ENCODE measurements at places on chromosomes 3 and 15.

- DNase-seq = no peak
These were observed 30.7 kb downstream of the PLA1A start for GRCh38 chr3:119628390-119628789.

- no peak for DNase-seq
These were observed 69.4 kb downstream of the EPHB3 start for GRCh38 chr3:184630861-184631471.

DNA sequence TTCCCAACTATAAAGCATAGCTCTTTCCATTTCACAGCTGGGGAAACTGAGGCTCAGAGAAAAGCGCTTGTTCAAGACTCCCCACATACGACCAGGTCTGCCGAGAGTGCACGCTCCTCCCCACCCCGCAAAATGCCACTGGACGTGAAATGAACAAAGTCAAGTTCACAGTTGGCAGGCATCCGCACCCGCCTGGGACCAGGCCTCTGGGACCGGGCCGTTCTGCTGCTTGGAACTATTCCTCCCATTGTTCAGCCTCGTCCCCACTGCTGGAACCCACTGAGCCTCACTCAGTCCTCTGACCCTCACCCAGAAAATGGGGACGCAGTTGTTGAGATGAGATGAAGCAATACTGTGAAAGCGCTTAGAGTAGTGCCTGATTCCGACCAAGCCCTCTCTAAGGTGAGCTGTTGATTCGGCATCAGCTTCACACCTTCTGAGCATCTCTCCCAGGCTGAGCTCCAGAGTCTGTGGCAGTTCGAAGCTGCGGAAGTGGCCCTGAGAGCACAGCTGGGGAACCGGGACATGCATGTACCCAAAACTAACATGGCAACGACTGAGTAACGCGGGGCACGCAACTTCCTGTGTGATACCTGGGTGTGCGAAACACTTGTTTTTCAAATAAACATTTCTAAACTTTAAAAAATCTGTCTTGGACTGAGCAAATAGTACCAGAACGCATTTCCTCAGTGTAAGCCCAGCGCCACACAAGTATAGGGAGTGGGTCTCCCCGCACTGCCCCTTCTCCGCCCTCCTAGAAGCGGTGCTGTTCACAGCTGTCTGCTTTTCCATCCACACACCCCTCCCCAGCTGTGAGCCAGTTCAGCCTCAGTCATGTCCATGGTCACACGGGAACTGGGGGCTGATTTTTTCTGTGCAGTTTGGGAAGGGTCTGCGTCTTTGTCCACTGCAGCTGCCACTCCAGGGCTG lies 93.4 kb downstream of the CHSY1 start:
- DNase-seq = no peak

GRCh38 chr3:13015286-13016082 lies 57.7 kb downstream of the IQSEC1 start:
- DNase-seq = no peak

GRCh38 chr3:42214565-42215283 lies 51.3 kb downstream of the CCK start:
- DNase-seq = no peak

- no peak for DNase-seq
These were observed 546 bp downstream of the TRIM59 start for GRCh38 chr3:160448845-160449635.

DNA sequence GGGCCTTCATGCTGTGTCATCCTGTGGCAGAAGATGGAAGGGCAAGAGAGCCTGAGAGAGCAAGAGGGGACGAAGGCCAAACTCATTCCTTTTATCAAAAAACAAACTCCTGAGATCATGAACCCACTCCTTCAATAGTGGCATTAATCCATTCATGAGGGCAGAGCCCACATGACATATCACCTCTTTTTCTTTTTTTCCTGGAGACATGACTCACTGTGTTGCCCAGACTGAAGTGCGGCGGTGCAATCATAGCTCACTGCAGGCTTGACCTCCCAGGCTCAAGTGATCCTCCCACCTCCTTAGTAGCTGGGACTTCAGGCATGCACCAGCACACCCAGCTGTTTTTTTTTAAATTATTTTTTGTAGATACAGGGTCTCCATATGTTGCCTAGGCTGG lies 92.0 kb upstream of the RNU6-1 start:
- DNase-seq = no peak

- no peak for DNase-seq
These were observed 7.8 kb upstream of the CTDSPL start for GRCh38 chr3:37853691-37854413.

DNA sequence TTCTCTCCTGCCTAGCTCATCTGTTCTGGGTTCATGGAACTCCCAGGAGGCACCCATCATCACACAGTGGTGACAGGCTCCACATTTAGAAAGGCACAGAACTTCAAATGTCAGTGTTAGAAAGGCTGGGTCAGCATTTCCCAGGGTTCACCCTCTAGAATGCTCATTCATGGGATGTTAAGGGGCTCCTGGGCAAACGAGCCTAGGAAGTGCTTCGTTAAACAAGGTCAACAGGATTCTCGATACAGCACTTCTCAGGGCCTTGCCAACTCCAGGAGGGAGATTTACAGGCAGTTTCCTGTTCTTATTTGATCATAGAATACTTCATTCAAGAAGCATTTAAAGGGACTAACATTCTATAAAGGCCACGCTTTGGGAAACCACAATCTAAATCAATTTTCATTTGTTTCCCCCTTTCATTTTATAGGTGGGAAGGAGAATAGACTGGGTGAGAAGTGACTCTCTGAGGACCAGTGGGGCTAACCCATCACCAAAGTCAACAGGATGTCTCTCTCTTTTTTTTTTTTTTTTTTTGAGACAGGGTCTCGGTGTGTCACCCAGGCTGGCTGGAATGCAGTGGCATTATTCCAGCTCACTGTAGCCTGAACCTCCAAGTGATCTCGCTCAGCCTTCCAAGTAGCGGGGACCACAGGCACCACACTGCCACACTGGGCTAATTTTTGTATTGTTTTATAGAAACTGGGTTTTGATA lies 14.3 kb downstream of the IGDCC4 start:
- no peak for DNase-seq

GRCh38 chr15:47412802-47413201 lies 304.5 kb upstream of the SEMA6D start:
- DNase-seq = no peak

GRCh38 chr15:31236184-31237042 lies 90.2 kb upstream of the KLF13 start:
- peak; percentile 66 for DNase-seq

GRCh38 chr15:68586274-68586961 lies 7.6 kb downstream of the CORO2B start:
- DNase-seq = no peak

DNA sequence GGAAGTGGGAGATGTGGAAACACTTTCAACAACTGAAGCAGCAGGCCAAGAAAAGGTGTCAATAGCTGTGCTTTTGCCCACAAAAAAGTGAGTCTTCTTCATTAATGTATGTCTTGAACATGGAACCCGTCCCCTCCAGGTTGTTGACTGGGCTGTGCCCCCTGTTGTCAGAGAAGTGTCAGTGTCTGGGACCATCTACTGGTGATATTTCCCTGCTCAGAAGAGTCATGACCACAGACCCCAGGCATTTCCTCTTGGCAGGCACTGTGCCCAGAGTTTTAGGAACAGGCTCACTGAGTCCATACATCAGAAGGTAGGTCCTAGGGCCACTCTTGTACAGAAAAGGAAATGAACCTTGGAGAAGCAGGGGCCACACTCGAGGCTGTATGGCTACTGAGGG lies 54.8 kb upstream of the LARS2 start:
- no peak for DNase-seq

DNA sequence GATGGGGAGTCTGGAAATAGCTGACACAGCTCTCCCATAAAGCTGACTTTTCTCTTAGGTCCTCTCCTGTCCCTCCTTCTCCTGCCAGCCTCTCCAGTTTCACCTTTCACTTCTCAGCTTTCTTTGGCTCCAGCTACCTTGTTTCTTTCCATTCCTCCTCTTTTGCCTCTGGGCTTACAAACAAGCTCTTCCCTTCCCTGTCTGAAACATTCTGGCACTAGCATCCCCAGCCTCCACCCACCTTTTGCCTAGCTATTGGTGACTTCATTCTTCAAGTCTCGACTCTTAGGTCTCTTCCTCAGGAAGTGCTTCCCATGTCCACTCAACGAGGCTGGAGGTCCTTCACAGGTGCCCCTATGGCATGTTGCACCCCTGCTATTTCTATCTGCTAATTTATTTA lies 20.5 kb upstream of the AVEN start:
- DNase-seq = no peak

GRCh38 chr3:965826-966225 lies 127.0 kb upstream of the CNTN6 start:
- no peak for DNase-seq

DNA sequence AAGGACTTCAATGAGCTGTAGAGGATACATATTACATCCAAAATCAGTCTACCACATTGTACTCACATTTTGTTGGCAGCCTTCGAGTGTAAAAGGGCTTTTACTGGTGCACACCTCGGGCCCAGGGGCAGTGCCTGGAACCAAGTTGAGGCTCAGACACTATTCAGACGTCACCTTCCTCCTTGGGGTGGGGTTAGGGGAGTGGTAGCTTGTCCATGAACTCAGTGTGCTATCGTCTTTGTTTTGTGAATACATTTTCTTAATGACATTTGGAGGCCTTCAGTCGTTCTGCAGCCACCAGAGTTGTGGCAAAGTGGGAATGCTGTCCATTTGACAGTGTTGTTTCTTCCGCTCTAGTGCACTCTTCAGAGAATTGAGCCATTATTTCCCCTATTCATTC lies 114.2 kb downstream of the PGPEP1L start:
- no peak for DNase-seq

DNA sequence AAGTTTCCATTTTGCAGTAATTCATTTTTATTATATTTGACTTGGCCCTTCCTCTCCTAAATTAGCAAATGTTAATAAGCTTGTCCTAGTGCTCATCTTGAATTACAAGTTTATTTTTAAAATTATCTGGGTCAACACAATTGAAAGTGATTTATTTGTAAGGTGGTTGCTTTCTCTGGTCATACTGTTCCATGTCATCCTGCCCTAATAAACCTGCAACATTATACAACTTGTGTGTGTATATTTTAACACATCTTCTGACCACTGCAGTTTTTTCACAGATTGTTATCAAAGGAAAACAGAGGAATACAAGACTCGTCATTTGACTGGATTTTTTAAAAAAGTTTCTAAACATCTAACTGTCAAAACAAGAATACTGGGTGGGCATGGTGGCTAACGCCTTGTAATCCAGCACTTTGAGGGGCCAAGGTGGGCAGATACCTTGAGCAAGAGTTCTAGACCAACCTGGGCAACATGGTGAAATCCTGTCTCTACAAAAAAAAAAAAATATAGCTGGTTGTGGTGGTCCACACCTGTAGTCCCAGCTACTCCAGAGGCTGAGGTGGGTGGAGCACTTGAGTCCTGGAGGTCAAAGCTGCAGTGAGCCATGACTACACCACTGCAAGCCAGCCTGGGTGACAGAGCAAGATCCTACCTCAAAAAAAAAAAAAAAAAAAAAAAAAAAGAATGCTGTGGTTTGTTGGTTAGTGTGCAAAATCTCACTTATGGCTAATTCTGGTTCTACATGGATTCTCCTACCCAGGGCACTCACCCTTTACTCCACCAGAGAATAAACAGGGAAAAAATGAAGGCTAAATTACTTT lies 5.0 kb upstream of the LRRFIP2 start:
- DNase-seq = no peak

DNA sequence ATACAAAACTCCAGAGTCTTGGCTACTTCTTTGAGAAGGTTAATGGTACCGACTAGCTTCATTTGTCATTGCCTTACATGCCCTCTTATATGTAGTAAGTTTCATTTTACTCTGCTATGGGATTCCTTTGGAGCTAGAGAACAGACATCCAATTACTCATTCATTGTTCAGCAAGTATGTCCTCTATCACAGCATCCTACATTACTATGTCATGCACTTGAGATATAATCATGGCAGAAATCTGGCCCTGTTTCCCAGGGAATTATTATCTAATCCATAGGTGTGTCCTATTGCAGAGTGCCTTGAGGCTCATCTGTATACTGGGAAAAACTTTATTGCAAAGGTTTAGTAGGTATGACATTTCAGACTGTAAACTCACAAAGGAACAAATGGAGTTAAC lies 333.1 kb upstream of the NECTIN3 start:
- no peak for DNase-seq

DNA sequence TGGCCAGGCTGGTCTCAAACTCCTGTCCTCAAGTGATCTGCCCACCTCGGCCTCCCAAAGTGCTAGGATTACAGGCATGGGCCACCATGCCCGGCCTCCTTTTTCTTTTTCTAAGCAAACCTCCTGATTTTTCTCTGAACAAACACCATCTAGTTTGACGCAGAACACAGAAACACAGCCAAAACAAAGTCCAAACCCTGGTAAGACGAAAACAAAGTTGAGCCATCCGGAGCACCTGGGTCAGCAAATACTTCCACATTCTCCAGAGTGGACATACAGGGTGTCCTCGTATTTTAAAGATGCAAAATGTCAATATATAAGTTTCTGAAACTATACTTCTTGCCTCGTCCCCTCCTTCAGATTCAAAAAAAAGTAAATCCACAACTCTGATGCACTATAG lies 635.1 kb upstream of the ADAMTS9 start:
- DNase-seq = no peak

GRCh38 chr15:89555768-89556167 lies 19.5 kb upstream of the TICRR start:
- DNase-seq = no peak

- DNase-seq = no peak
These were observed 351.9 kb downstream of the LSAMP start for GRCh38 chr3:116093374-116093773.

DNA sequence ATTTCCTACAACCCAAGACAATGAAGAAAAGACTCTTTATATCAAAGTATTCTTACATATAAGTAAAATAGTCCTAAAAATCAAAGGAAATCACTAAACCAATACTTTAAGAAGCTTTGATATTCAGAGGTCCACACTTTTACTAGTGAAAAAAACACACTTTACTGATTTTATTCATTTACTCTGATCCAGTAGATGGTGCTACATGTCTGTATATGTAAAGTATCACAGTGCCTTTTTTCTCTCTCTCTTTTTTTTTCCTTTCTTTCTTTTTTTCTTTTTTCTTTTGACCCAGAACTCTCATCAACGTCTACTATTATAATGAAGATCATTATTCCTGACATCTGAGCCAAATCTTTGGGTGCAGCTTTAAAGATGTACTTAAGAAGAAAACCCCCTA lies 10.8 kb upstream of the CCDC39 start:
- no peak for DNase-seq

- DNase-seq = no peak
These were observed 1.4 kb upstream of the SNX33 start for GRCh38 chr15:75646112-75646943.

- no peak for DNase-seq
These were observed 93.3 kb upstream of the RAD18 start for GRCh38 chr3:9056581-9056980.

DNA sequence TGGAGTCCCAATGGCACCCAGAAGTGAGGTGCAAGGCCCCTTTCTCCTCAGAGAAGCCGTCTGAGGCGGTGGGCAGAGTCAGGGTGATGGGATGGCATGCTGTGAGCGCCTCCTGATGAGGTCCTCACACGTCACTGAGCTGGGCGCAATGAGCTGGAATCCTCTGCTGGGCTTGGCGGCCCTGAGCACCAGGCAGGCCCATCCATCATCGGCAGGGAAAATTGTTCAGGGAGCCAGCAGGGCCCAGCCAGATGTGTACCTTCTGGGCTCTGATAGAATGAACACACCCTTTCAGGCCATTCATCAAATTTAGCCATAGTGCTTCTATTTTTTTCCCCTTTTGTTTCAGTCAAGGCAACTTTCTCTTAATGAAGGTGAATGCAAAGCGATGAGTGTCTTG lies 43.7 kb downstream of the FAM3D start:
- no peak for DNase-seq

- no peak for DNase-seq
These were observed 6.1 kb upstream of the USP8 start for GRCh38 chr15:50418041-50418583.

GRCh38 chr3:46193436-46193835 lies 14.7 kb downstream of the CCR1 start:
- DNase-seq = no peak
